ENCODE measurements at places on chromosomes 16 and 17.

DNA sequence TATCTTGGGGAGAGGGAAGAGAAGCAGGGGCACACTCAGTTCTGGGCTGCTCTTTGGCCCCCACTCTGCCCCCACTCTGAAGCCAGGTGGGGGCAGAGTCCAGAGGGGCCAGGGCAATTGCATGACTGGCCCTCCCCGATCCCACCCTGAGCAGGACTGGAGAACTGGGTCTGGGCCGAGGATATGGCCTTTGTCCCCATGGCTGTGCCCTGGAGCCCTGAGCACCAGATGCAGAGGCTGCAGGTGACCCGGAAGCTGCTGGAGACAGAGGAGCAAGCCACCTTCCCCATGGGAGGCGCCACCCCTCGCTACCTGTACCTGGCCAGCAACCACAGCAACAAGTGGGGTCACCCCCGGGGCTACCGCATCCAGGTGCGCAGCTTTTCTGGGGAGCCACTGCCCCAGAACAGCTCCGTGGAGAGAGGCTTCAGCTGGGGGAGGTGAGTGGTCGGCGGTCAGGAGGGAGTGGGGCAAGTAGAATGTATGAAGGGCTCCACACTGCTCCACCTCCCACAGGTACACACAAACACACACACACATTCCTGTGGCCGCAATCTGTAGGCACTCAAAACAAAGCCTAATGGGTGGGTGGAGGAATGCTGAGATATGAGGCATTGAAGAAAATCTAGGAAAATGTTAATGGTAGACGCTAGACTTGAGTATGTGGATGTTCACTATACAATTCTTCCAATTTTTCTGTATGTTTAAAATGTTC, 21.4 kb downstream of the AOC3 start:
- DNase-seq: peak; percentile 36

DNA sequence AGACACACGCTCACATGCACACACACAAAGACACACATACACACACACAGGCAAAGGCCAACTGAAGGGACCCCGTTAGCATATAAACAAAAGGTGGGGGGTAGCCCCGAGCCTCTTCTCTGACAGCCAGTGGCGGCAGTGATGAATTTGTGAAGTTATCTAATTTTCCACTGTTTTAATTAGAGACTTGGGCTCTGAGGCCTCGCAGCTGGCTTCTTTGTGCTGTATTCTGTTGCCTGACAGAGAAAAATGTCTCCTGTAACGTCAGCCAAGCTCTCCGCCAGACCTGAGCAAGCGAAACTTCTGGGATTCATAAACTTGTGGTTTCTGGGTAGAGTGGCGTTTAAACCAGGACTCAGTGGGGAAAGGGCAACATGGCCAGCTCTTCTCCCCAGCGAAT, 113.9 kb upstream of the FOXF1 start:
- no peak for DNase-seq

GRCh38 chr16:83116274-83116892, 489.6 kb downstream of the CDH13 start:
- DNase-seq: peak; percentile 24

GRCh38 chr17:33523577-33523981, 230.5 kb upstream of the ASIC2 start:
- peak; percentile 6 for DNase-seq

- no peak for DNase-seq
Measured at GRCh38 chr16:2425825-2426430, 3.3 kb upstream of the CCNF start.

- DNase-seq: no peak
Measured at GRCh38 chr17:75295201-75296158, 6.2 kb upstream of the SLC25A19 start.

GRCh38 chr16:85570213-85570734, 42.8 kb upstream of the GSE1 start:
- DNase-seq: peak; percentile 77

DNA sequence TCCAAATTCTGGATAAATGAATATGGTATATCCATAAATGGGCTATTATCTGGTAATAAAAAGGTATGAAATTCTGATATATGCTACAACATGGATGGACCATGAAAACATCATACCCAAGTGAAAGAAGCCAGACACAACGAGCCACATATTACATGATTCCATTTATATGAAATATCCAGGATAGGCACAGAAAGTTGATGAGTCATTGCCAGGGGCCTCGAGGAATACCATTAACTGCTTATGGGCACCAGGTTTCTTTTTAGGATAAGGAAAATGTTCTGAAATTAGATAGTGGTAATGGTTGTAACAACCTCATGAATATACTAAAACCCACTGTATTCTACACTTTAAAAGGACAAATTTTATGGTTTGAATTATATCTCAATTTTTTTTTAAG, 123.2 kb downstream of the PITPNC1 start:
- DNase-seq: no peak

DNA sequence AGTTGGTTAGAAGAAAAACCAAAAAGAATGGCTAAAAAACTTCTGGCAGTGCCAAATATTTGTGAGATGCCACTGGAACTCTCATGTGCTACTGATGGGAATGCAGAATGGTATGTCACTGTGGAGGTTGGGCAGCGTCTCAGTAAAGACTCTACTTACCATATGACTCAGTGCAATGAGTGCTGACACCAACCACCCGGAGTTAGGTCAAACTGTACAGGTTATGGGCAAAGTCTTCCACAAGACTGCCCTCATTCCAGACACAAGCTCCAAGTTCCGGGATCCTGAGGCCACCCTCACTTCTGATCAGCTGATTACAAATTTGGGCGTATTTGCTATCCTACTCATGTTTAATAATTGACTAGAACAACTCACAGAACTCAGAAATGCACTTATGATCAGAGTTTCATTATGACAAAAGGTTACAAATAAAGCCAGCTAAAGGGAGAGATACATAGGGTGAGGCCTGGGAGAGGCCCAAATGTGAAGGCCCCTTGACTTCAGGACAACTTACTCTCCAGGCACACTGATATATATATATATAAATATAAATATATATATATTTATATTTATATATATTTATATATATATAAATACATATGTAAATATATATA, 114.9 kb downstream of the TRIM37 start:
- peak; percentile 100 for DNase-seq

GRCh38 chr16:49621241-49622083, 234.4 kb downstream of the ZNF423 start:
- DNase-seq: no peak
